Activated CD4-positive, alpha-beta T cell treated with anti-CD3 and anti-CD28 coated beads for 36 hours (primary cell): ENCODE measurements at places on chromosomes 7 and 10. TPM values are rescaled to one million over a fixed set of nuclear protein-coding genes. Genes with fewer than 3 reads are reported as not detected.

DNA sequence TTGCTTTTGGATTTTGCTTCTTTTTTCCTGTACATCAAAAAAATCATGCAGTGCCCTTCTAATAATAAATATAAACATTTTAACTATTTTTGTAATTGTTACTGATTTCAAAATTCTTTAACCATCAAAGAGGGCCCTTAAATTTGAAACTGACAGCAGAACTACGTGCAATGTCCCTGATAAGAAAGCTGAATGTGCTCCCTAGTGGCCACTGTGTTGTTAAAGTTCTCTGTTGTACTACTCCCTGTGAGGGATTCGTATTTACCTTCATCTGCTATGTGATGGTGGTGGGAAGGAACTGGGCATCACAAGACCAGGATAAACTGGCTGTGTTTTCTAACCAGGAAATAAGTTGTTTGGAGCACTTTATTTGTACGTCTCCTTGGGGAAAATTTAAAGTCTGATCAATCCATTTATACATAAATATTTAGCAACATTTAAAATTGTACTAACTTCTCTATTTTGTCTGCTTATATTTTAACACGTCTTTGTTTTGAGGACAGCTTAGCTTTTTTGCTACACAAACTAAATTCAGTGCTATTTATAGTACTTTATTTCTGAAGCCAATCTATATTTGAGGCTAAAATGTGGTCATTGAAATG, 322.4 kb downstream of the HGF start:
- no peak overlapping the region for H3K27ac ChIP-seq
- no peaks in the 10 kb centered on the region for H3K27me3 ChIP-seq
- DNase-seq, result no peak

The MPP7 gene
- 11.0 TPM for total RNA-seq

DNA sequence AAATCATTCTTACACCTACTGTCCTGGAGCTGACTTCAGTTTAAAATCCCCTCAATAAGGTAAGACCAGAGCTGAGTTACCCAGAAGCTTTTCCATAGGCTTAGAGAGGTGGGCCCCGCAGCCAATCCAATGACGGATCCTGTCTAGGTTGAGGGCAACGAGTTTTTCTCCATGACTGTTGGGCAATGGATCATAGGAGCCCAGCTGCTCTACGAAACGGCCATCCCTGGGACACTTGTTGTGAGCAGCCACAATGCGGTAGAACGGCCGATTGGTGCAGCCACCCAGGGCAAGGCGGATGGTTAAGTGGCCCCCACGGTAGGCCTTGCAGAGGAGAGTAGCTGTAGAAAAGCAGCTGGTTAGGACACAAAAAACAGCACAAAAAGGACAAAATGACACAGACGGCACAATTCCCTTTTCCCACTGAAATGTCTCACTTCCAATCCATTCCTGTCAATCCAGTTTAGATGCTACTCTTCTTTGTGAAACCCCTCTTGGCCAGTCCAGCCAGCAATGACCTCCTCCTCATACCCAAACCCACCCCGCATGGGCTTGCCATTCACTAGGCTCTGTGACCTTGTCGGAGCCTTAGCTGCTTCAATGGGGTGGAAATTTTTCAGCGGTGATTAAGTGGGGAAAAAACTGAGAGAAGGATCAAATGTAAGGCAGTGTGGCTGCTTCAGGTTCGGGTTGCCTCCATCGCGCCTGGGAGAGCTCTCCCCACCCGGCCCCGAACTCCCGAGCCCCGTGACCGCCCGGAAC, 580 bp downstream of the MRPS16 start:
- H3K27ac ChIP-seq, result peak overlapping the region; percentile 98
- peak; percentile 45 for DNase-seq
- no peaks in the 10 kb centered on the region for H3K27me3 ChIP-seq
- peaks cover 42% of the 10 kb centered on the region for H3K36me3 ChIP-seq
- peak overlapping the region; percentile 94 for H3K4me3 ChIP-seq

The CRPPA gene
- total RNA-seq, result 1.0 TPM

DNA sequence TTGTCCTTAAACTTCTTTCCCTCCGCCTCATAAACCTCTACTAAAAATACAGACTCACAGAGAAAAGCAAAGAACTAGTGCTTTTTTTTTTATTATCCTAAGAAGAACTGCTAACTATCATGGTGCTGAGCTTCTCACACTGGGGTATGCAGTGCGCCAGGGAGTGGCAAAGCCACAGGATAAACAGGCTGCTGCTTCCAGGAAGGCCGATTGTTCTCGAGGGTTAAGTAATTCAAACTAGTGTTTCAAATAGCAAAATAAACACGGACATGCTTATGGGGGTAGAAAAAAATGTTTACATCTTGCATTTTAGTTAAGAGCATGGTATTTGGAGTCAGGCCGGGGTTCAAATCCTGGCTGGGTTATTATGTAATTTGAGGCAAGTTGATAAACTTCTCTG, 157.0 kb downstream of the TAX1BP1 start:
- no peak overlapping the region for H3K27ac ChIP-seq
- no peak for DNase-seq
- H3K4me1 ChIP-seq, result peaks cover 43% of the 10 kb centered on the region

GRCh38 chr7:157086508-157087187, 52.1 kb upstream of the UBE3C start:
- H3K27ac ChIP-seq, result no peak overlapping the region
- no peaks in the 10 kb centered on the region for H3K4me1 ChIP-seq

The MYL10 gene
- total RNA-seq, result not detected

- DNase-seq, result no peak
- H3K27ac ChIP-seq, result no peak overlapping the region
- H3K4me1 ChIP-seq, result no peaks in the 10 kb centered on the region
- peaks cover 4% of the 10 kb centered on the region for H3K27me3 ChIP-seq
These were observed 178.0 kb downstream of the AMPH start for GRCh38 chr7:38453168-38453567.

DNA sequence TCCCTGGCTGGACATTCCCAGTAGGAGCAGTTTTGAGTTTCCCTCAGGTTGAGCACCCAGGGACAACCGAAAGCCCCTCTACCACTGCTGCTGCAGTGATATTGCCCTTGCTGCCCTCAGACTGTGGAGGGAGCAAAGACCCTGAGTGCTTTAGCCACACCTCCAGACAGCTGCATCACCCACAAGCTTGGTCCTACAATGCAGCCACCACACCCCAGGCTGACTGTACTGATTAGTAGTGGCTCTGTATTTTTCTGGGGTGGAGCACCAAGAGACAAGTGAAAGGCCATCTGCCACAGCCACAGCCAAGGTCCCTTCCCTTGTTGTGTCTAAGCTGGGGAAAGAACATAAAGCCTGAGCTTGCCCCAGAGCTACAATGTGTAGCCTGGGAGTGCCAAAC, 789.9 kb downstream of the PCDH15 start:
- no peak overlapping the region for H3K4me3 ChIP-seq
- H3K36me3 ChIP-seq, result no peaks in the 10 kb centered on the region
- H3K27me3 ChIP-seq, result no peaks in the 10 kb centered on the region
- H3K4me1 ChIP-seq, result no peaks in the 10 kb centered on the region

The WNT16 gene
- total RNA-seq, result not detected

GRCh38 chr7:115708013-115708341, 322.6 kb downstream of the TFEC start:
- H3K27ac ChIP-seq, result no peak overlapping the region
- no peaks in the 10 kb centered on the region for H3K36me3 ChIP-seq
- no peak overlapping the region for H3K4me3 ChIP-seq
- H3K27me3 ChIP-seq, result no peaks in the 10 kb centered on the region

DNA sequence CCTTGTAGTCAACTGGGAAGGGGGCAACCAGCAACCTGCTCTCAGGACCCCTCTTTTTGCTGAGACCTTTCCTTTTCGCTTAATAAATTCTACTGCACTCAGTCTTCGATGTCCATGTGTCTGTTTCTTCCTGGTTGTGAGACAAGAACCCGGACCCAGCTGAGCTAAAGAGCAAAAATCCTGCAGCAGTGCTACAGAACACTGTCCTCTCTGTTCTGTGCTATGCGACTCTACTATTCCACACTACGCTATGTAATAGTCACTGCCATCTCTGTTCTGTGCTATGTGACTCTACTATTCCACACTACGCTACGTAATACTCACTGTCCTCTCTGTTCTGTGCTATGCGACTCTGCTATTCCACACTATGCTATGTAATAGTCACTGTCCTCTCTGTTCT, 34.3 kb downstream of the DIP2C start:
- no peak overlapping the region for H3K27ac ChIP-seq
- H3K27me3 ChIP-seq, result no peaks in the 10 kb centered on the region
- DNase-seq, result no peak
- H3K36me3 ChIP-seq, result no peaks in the 10 kb centered on the region
- H3K4me1 ChIP-seq, result peaks cover 6% of the 10 kb centered on the region

The MEIG1 gene
- total RNA-seq, result 0.81 TPM

The FOXI2 gene
- total RNA-seq, result not detected

GRCh38 chr7:123522066-123522465, 12.3 kb downstream of the IQUB start:
- no peaks in the 10 kb centered on the region for H3K4me1 ChIP-seq
- no peak overlapping the region for H3K27ac ChIP-seq
- no peak overlapping the region for H3K4me3 ChIP-seq
- peaks cover 2% of the 10 kb centered on the region for H3K27me3 ChIP-seq
- DNase-seq, result no peak

- H3K4me1 ChIP-seq, result no peaks in the 10 kb centered on the region
- peaks cover 3% of the 10 kb centered on the region for H3K27me3 ChIP-seq
- no peak for DNase-seq
- H3K4me3 ChIP-seq, result no peak overlapping the region
- H3K27ac ChIP-seq, result no peak overlapping the region
These were observed 27.6 kb upstream of the LAMB1 start for GRCh38 chr7:108030516-108030915.

The SPAG6 gene
- total RNA-seq, result 0.09 TPM

- H3K27me3 ChIP-seq, result peaks cover 18% of the 10 kb centered on the region
- H3K27ac ChIP-seq, result no peak overlapping the region
- no peak overlapping the region for H3K4me3 ChIP-seq
- no peaks in the 10 kb centered on the region for H3K36me3 ChIP-seq
- DNase-seq, result no peak
- peaks cover 6% of the 10 kb centered on the region for H3K4me1 ChIP-seq
These were observed 339.2 kb upstream of the PODXL start for GRCh38 chr7:131895541-131896164.

DNA sequence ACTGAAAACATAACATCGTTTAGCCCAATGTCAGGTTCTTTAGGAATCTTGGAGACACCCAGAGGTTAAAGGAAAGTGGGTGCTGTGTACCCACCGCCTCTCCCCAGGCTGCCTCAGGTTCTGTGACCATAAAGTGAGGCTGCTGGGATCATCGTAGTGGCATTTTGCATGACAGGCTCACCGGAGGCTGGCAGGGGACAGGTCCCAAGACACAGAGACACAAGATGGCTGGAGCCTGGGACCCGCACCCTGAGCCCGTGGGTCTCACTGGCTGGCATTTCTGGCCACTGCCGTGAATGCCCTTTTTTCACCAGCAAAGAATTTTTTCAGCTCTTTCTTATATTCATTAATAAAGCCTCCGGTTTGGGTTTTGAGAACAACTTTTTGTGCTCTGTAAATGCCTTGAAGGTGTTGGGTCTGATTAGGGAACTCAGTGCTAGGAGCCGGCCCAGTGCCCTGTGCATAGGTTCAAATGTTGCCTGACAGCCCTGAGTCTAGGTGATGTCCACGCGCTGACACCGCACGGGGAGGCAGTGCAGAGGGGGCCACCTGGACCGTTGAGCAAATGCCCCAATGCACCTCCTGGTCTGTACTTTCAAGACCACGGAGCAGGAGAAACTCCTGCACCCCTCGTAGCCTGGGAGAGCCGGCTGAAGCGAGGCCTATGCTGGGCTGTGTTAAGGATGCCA, 130.0 kb downstream of the PAXIP1 start:
- DNase-seq, result no peak
- H3K27ac ChIP-seq, result no peak overlapping the region
- no peak overlapping the region for H3K4me3 ChIP-seq
- no peaks in the 10 kb centered on the region for H3K36me3 ChIP-seq

The IGFBP3 gene
- 0.12 TPM for total RNA-seq

GRCh38 chr7:78370936-78371335, 572.4 kb downstream of the PHTF2 start:
- peaks cover 6% of the 10 kb centered on the region for H3K27me3 ChIP-seq
- no peak overlapping the region for H3K4me3 ChIP-seq
- no peak overlapping the region for H3K27ac ChIP-seq

The CDC14C gene
- not detected for total RNA-seq

GRCh38 chr10:128110339-128110738, 15.9 kb downstream of the MKI67 start:
- peaks cover under 1% of the 10 kb centered on the region for H3K4me1 ChIP-seq
- peaks cover 52% of the 10 kb centered on the region for H3K36me3 ChIP-seq
- no peak overlapping the region for H3K4me3 ChIP-seq
- H3K27ac ChIP-seq, result no peak overlapping the region

The PNLIPRP2 gene
- not detected for total RNA-seq

The CLCN1 gene
- 0.09 TPM for total RNA-seq

- peaks cover 37% of the 10 kb centered on the region for H3K27me3 ChIP-seq
- peaks cover 3% of the 10 kb centered on the region for H3K4me1 ChIP-seq
- DNase-seq, result no peak
- no peaks in the 10 kb centered on the region for H3K36me3 ChIP-seq
- H3K4me3 ChIP-seq, result peak overlapping the region; percentile 7
These were observed 980 bp downstream of the ADAMTS14 start for GRCh38 chr10:70673043-70673928.

DNA sequence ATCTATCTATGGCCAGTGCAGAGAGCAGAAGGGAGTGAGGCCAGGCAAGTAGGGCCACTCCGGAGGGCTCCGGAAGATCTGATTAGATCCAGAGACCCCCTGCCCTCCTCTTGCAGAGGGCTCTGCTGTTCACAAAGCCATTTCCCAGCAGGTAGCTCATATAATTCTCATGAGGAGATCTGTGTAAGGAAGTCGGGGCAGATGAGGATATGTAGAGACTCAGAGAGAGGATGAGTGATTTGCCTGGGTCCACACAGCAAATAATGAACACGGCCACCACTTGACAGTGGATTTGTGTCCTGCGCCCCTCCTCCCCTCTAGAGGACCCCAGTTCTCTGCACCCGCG, 2.6 kb downstream of the MUC12 start:
- peaks cover 3% of the 10 kb centered on the region for H3K4me1 ChIP-seq
- H3K27me3 ChIP-seq, result peaks cover 31% of the 10 kb centered on the region
- DNase-seq, result no peak
- H3K27ac ChIP-seq, result no peak overlapping the region
- H3K36me3 ChIP-seq, result peaks cover 2% of the 10 kb centered on the region

The INMT gene
- total RNA-seq, result 0.07 TPM

The RBP3 gene
- not detected for total RNA-seq

DNA sequence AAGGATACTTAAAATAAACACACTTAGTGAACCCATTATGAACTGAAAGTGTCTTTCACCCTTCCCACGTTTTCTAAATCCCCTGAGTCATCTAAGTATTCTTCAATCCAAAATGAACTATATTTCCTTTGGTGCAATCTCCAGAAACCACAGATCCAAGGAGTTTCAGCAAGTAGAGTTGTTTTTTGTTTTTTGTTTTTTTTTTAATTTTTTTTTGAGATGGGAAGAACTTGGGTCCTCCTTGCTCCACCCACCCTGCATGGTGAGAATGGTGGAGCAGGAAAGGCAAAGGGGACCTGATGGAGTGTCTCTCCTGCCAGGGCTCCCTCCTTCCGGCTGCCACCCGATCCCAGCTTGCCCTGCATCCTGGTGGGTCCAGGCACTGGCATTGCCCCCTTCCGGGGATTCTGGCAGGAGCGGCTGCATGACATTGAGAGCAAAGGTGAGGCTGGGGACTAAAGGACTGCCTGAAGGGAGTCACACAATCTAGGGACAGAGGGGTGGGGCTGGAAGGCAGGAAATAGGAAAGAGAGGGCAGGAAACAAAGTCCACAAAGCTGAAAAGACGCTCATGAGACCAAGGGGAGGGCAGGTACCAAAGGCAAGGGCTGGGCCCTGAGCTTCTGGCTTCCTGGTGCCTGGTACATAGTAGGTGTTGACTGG, 12.1 kb downstream of the ATG9B start:
- peak overlapping the region; percentile 26 for H3K4me3 ChIP-seq
- peaks cover 77% of the 10 kb centered on the region for H3K4me1 ChIP-seq
- H3K27ac ChIP-seq, result peak overlapping the region; percentile 45
- DNase-seq, result no peak
